ENCODE measurements at places on chromosomes 1 and 21. TPM values are rescaled to one million over a fixed set of nuclear protein-coding genes. Genes with fewer than 3 reads are reported as not detected.

DNA sequence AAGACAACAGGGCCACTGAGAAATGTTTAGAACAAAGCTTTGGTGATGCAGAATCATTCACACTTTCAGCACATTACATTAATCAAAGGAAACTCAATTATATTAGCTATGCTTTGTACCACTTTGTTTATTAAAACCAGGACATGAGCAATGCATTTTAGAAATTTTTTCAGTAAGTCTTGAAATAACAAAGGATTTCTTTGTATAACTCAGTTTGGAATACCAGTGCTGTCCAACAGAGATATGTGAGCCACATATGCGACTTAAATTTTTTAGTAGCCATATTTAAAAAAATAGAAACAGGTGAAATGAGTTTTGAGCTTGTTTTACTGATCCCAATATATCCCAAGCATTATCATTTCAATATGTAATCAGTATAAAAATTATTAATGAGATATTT, 18.8 kb upstream of the F3 start:
- no peak for DNase-seq

DNA sequence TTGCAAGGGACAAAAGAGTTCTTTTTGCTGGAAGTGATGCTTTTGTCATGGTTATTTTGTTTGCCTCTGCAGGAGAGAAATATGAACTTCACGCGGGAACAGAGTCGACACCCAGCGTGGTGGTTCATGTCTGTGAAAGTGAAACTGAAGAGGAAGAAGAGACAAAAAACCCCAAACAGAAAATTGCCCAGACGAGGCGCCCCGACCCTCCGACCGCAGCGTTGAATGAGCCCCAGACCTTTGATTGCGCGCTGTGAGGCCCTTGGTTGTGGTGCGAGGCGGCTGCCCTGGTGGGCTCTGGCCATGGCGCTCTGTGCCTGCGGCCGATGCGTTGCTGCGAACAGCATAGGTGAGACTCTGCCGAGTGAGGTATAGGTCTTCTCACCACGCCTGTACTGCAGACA, 20.9 kb upstream of the NCMAP start:
- DNase-seq = no peak

DNA sequence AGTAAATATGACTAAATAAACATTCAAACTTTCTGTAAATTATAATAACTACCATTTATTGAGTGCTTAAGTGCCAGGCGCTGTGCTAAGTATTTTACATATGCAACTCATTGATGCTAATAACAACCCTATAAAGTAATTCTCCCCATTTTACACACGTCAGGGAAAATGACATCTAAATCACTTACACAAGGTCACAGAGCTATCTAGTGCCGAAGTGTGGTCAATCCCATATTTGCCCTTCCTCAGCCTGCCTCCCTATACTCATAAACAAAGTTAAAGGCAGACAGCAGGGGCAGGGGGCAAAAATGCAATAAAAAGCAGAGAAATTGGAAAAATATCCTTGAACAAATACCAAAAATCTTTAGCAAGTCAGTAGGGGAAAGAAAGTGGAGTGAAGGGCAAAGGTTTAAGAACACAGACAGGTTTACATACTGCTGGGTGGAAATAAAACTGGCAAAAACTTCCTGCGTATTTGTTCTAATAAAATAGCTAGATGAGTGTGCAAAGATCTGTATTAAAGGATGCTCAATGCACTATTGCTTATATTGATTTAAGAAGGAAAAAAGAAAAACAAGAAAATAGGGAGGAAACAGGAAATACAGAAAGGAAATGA, 72.8 kb downstream of the WDR64 start:
- DNase-seq = no peak

DNA sequence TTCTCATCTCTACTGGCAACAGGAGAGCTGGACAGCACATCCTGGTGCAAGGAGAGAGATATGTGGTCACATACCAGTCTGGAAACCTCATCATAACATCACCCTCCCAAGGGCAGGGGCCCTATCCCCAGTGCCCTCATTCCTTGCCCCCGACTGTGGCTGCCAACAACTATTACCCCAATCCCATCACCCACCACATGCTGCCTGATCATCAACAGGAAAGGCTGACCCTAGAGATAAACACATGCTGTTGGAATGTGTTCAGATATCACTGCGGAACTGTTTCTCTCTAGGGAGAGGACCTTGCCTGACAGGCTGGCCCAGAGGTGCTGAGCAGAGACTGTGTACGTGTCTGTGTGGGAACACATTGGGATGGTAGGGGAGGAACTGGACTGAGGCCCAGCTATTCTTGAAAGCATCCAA, 4.5 kb upstream of the INKA2 start:
- no peak for DNase-seq

DNA sequence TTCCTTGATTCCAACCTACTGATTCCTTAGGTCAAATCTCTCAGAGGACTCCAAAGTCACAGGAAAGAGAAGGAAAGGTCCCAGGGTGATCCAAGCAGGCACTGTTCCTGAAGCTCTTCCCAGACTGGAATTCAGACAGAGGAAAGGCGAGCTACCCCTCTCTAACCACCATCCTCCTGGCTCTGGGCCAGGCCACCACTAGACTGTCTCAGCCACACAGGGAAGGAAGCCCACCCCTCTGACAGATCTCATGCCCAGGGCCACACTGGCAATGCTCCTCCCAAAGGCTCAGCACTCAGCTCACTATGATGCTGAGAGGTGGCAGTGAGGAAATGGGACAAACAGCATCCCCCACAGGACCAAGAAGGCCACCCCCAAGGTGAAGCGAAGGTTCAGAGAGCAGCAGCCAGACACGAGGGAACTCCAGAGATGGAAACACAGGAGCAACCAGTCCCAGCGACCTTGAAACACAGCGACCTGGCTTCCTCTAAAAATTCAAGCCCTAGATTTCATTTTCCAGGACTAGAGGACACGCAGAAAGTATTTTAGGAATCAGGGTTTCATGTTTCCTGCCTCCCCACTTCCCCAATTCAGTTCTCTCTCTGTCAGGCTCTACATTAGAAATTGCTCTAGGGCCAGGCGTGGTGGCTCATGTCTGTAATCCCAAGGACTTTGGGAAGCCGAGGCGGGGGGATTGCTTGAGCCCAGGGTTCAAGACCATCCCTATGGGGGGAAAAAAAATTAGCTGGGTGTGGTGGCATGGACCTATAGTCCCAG, 18.8 kb downstream of the PIK3C2B start:
- no peak for DNase-seq

DNA sequence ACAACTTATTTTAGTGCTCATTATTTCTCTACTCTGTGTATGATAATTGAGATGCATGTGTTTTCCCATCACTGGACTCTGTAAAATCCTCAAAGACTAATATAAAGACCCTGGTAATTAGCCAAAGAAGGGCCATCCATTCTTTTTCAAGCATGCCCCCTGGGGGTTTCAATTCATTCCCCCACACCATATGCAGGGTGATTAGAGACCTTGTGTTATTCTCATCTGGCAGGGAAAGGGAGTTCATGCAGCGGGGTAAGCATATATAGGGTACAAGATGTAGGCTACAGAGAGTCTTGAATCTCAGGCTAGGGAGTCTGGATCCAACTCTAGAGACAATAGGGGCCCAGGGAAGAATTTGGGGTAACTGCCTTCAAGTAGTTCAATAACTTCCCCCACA, 166.5 kb downstream of the TNR start:
- no peak for DNase-seq

DNA sequence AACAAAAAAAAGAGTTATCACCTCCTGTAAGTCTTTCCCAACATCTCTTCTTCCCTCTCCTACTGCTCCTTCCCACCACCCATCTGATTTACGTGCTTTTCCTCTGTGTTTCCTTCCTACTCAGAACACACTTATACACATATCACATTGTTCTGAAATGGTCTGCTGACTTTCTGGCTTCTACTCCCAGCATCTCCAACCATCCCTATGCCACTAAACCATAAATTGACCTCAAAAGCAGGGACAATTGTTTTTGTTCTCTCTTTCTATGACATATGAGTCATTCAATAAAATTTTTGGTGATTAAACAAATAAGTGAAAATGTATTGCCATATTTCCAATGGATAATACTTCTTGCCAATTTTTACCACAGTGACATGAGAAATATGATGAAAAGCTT, 8.2 kb downstream of the GOLPH3L start:
- no peak for DNase-seq

DNA sequence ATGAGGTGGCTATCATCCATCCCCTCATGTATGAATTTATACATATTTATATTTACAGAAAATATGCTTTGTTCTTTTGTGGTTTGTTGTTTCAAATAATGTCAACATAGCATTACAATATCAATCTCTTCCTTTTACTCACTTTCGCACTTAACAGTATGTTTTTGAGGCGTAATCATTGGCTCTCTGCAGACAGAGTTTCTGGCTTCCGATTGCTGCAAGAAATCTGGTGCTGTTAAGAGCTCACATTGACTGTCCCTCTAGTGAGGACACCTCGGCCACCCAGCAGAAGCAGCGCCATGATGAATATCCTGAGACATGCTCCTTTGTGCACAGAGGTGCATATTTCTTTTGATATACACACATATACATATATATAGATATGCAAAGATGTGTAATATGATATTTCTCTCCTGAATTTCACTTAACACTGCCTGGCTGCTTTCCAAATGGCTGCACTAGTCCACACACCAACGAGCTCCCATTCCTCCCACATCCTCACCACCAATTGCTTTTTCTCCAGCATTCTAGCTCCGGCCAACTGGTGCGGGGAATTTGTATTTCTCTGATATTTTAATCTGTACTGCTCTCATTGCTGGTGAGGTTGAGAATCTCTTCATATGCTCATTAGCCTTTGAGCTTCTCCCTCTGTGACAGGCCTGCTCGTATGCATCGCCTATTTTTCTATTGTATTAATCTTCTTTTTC, 248.4 kb downstream of the SIPA1L2 start:
- no peak for DNase-seq

GRCh38 chr1:212346601-212347000, 61.4 kb downstream of the PPP2R5A start:
- no peak for DNase-seq

DNA sequence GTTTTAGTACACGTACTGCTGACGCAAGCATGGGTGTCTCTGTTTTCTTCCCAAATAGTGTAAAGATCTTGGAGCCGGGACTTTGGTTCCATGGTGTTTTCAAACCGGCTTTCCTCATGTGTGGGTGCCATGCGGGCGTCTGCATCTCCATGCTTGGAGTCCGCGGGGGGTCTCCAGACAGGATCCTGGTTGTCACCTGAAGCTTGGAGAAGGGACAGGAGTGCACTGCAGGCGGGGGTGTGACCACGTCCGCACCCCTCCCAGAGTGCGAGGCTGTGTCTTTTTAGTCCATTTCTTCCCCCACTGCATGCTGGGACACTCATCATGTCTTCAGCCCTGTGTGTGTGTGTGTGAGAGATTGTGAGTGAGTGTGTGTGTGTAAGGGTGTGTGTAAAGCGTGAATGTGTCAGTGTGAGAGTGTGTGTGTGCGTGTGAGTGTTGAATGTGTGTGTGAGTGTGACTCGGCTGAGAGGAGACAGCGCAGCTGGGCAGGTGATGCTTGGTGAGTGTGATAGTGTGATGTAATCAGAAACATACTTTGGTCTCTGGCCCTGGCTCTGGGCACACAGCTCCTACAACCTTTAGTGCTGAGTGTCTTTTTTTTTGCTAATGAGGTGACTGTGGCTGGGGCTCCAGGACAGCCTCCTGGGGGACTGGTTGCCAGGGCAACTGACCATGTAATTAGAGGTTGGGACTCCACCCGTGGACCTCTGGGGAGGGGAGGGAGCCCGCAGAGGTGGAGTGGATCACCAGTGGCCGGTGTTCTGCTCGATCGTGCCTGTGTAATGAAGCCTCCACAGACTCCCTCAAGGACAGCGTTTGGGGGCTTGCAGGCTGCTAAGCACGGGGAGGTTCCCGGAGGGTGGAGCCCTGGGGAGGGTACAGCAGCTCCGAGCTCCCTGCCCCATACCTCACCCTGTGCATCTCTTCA, 55.1 kb downstream of the AGPAT3 start:
- no peak for DNase-seq

GRCh38 chr1:54567961-54568360, 19.9 kb downstream of the ACOT11 start:
- DNase-seq = no peak

GRCh38 chr1:234001817-234002216, 97.3 kb downstream of the SLC35F3 start:
- DNase-seq = no peak

DNA sequence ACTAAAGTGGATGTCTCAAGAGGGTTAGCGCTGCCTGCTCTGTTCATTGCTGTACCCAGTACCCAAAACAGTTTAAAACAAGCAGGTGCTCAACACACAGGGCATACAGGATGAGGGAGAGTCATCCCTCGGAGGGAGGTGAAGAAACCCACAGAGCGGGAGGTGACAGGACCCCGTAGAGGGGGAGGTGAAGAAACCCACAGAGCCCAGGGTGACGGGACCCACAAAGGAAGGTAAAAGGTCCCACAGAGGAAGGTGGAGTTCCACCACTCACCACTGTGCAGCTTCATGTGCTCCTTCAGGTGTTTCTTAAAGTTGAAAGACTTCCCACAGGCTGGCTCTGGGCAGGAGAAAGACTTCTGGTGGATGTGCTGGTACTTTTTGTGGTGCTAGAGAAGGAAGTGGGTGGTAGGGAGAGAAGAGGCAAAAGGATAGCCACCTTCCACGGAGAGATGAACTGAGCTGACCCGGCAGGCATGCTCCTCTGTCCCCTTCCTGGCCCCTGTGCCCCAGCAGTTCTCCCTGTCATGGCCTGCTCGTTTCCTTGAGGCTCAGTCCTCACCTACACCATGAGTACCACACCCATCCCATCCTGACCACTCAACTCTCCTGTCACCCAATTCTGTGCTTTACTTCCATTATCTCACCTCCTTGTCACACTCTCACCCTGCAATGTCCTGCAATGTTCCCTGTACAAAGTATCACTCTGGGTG, 5.1 kb downstream of the ZNF692 start:
- no peak for DNase-seq

GRCh38 chr1:215007880-215008279, 74.7 kb upstream of the KCNK2 start:
- DNase-seq = no peak

- DNase-seq = no peak
Measured at GRCh38 chr1:71753746-71754145, 528.6 kb downstream of the NEGR1 start.

UBL4B gene
- not detected for total RNA-seq

RAVER2 gene
- total RNA-seq = 10.6 TPM

HAPLN2 gene
- not detected for total RNA-seq

SLAMF9 gene
- not detected for total RNA-seq

PLA2G2F gene
- total RNA-seq = not detected

PPOX gene
- 40.5 TPM for total RNA-seq

Data from uterus (tissue), 4 donors.